HCEC 1CT (cell line): ENCODE measurements at places on chromosomes 3 and 15.

DNA sequence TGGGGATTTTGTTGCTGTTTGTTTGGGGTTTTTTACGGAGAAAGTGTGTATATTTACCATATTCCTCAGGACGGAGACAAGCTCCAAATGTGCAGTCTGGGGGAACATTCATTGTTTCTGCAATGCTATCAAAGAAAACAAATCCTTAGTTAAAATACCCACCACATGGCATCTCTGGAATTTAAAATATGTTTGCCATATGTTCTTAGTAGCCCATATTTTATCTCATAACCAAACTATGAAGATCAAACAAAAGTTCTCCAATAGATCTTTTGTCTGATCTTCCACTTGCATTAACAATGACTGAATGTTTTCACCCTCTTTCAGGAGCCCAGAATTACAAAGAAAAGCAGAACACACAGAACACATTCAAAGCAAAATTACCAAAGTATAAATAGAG is 35.3 kb downstream of the EFHB start:
- DNase-seq: peak; percentile 41

DNA sequence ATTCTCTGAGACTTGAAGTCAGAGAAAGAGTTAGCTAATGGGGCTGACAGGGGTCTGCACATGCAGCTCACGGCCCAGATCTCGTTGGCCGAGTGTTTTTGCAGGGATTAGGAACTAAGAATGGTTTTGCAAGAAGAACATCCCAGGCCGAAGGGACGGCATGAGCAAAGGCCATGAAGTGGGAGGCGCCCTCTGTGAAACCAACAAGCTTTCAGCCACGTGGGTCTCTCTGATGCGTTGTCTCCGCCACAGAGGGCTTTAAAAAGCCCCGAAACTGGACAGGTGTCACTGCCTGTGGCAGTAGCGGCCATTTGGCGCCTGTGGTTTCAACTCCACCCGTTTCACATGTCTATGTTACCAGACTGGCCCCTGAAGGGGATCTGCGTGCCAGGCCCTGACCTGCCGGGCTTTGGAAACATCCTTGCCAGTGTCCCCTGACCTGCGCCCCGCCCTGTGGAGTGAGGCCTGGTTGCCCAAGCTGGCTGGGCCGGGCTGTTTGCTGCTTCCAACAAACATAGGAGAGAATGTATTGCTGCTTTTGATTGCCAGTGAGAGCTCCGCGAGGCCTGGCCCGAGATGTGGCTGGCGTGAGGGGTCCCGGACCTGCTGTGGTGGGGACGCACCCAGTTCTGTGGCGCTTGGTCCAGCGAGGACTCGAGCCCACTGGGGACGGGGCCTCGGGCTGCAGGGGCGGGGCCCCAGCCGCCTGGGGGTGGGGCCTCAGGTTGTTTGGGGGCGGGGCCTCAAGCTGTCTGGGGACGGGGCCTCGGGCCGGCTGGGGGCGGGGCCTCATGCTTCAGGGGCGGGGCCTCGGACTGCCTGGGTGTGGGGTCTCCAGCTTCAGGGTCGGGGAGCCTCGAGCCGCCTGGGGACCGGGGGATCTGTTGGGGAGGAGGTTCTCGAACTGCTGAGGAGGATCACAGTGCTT is 30.4 kb downstream of the GOLGA6L2 start:
- no peak for DNase-seq

DNA sequence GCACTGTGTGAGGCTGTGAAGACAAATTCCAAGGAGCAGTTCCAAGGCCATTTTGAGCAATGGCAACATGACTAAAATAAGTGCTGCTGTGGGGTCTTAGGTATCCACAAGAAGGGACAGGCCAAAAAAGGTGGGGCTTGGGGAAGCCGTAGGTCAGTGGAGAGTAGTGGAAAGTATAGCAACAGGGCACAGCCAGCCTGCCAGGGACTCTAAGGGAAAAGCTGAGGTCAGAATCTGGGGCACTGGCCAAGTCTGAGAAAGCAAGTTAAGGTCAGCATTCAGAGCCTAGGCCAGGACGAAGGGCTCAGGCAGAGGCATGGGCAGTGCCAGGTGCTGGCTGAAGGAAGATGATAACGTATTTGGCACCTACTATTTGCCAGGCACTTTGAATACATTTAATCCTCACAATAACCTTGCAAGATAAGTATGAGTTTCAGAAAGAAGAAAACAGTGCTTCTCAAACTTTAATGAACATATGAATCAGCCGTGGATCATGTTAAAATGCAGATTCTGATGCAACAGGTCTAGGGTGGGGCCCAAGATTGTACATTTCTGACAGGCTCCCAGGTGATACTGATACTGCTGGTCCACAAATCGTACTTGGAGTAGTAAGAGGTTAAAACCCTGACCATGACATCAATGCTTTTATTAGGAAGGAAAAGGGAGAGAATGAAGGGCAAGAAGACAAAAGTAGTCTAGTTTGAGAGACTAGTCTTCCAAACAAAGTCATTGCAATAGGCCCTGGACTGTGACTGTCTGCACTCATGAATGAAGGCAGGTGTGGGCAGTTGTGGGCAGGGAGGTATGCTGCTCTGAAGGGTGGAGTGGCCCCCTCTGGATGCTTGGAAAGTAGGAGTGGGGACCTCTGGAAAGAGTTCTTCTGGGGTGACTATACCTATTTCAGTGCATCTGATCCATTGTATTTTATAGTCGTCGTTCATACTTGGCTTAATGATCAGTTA is 106.3 kb upstream of the ANKRD28 start:
- DNase-seq: no peak

DNA sequence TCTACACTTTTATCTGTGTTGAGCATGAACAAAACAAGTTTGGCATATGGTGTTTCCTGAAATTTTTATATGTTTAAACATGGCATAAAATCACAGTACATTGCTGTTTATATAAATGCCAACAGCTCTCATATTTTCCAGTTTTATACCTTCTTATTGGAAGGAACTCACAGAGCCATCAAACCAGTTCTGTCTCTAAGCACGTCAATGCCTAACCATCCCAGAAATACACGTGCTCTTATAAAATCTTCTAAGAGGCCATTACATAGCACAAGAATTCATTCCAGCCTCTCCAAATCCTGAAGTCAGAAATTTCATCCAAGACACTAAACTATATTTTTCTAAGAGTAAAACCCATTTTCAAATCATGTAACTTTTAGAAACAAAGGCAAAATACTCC is 20.8 kb downstream of the SLC9A9 start:
- DNase-seq: no peak

GRCh38 chr15:57198131-57198530 is 178.2 kb upstream of the CGNL1 start:
- DNase-seq: no peak

DNA sequence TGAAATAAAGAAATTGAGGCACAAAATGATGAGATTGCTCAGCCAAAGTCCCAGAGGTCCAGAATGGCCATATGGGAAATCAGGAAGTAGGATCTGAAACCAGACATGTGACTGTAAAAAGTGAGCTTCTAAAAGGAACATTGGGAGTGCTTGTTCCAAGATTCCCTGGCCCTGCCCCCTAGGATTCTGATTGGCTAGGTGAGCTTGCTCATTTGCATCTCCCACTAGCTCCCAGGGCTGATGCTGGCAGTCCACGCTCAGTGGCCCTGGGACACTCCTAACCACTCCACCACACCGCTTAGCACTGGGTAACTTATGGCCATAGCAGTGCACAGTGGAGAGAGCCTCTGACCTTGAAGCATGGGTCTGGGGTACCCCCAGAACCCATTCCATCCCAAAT is 326.7 kb downstream of the NTRK3 start:
- no peak for DNase-seq

DNA sequence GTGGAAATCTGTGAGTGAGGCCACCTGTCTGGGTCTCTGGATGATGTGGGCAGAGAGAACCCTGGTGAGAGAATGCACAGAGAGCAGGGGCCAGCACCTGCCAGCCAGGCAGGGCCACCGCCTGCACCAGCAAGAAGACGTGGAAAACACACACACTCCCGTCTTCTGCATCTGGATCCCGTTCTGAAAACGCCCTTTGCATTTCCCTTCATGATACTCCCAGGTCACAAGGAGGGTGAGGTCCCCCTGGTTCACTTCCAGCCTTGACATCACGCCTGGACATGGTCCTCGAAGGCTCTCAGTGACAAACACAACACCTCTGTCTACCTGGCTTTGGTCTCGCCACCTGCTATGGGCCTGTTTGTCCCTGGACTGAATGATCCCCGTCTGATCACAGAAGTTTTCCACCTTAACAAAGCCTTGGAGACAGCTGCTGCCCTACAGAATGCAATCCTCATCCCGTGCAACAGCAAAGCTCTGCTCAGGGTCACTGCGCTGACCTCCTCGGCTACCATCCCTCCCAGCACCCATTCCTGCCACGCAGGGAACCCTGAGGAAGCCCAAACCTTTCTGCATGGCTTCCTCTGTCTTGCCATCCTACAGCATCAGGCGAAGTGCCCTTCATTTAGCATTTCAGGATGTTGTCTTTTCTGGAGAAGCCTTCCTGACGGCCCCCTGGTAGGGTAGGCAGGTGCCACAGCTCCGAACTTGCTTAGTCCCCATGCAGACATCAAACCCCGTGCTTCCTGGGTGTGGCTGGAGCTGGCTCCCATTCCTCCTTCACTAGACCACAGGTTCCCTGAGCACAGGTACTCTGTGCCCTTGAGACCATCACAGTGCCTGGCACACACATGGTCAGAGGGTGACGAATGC is 122.5 kb downstream of the ATP10A start:
- DNase-seq: no peak

DNA sequence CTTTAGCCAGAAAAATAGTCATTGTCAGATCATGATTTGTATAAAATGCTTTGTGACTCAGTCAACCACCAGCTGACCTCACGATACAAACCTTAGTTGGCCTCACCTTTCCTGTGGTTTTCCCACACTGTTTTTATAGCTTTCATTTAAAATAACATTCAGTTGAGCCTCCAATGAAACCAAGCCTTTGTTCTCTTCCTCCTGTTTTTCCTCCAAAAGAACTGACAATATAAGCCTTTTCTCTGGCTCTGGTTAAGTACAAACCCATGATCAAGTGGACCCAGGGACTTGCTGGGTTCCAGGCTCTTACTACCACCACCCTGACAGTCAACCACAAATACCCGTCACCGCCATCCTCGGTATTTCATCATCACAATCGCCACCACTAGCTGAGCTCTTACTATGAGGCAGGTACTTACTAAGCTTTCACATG is 81.7 kb downstream of the TAMM41 start:
- peak; percentile 74 for DNase-seq

DNA sequence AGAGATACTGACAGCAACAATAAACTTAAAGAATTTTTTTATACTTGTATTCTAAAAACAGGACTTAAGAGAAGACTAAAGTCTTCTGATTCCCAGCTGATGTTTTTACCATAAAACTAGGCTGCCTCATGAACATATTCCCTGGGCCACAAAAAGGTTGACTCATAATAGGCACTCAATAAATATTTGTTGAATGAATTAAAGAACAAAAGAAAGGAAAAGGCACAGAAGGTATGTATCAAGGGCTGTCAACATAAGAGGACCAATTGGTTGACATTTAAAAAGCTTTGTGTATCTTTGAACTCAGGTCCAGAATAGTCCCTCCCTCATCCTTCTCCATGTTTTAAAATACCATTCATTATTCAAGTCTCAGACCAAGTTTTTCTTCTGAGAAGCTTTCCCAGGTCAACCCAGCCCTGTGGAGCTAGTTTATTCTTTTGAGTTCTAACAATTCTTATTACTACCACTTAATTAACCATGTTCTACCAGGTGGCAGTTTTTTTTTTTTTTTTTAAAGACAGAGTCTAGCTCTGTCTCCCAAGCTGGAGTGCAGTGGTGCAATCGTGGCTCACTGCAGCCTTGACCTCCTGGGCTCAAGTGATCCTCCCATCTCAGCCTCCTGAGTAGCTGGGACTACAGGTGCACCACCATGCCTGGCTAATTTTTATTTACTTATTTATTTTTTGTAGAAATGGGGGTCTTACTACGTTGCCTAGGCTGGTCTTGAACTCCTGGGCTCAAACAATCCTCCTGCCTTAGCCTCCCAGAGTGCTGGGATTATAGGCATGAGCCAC is 17.5 kb upstream of the ARHGEF3 start:
- DNase-seq: no peak

GRCh38 chr3:162400697-162401096 is 904.1 kb downstream of the OTOL1 start:
- no peak for DNase-seq
